WERI-Rb-1 (cell line): ENCODE measurements at places on chromosomes 7 and 10.

- DNase-seq, result no peak
These were observed 139.3 kb downstream of the C1GALT1 start for GRCh38 chr7:7321681-7322080.

DNA sequence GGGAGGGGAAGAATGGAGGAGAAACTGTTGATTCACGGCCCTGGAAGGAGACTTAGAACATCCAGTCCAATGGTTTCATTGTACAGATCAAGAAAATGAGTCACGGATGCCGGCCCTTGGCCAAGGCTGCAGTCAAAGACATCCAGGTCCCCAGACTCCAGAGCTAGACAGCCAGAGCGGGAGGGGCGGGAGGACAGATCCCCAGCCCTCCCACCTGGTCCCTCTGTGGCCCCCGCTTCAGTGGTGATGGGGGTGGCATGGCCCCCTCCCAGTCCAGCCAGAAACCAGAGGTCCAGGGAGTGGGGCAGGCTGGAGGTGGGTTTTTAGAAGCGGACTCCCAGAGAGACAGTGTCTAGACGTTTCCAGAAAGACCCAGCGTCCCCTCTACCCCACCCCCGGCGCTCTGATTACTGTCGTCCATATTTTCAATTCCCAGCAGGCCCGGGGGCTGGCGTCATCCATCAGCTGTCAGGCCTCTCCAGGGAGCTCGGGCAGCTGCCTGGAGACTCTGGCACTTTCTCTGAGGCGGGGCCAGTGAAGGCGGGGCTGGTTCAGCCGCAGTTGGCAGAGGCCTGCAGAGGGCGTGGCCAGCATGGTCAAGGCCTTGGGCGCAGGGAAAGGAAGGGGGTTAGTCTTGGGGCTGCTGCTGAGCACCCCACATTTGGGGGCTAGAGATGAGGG is 8.0 kb upstream of the HSPB1 start:
- DNase-seq, result peak; percentile 60

DNA sequence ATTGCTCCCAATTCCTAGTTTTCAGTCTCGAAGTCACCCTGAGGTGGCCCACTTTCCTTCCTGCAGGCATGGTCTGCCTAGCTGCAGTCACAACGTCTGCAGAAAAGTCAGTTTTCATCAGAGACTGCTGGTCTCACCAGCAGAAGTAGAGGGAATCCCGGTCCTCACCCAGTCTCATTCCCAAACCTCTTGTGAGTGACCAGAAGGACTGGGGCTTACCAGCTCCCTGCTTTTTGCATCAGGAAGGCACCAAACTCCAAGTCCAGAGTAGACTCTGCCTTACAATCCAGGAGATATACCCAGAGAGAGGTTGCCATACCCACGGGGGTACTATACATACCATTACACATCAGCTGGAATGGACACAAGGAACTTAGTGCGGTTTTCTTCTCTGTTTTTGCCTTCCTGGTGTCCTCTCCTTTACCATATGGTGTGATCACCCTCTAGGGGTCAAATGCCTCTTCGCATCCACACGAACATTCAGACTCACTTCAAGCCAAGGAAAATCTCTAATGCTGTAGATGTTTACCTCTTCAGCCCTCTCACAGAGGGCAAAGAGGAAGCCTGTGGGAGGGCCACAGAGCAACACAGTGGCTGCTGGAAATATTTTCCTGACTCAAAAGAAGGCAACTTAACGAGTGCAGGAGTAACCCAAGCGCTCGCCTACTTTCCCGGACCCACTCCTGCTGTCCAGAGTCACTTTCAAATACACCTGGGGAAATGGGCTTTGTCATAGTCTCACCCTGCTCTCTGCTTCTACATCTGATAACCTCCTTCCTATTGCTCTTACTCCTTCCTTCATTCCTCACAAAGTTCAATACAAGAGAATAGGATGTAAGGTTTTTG is 220.9 kb downstream of the C7orf25 start:
- DNase-seq, result peak; percentile 27

DNA sequence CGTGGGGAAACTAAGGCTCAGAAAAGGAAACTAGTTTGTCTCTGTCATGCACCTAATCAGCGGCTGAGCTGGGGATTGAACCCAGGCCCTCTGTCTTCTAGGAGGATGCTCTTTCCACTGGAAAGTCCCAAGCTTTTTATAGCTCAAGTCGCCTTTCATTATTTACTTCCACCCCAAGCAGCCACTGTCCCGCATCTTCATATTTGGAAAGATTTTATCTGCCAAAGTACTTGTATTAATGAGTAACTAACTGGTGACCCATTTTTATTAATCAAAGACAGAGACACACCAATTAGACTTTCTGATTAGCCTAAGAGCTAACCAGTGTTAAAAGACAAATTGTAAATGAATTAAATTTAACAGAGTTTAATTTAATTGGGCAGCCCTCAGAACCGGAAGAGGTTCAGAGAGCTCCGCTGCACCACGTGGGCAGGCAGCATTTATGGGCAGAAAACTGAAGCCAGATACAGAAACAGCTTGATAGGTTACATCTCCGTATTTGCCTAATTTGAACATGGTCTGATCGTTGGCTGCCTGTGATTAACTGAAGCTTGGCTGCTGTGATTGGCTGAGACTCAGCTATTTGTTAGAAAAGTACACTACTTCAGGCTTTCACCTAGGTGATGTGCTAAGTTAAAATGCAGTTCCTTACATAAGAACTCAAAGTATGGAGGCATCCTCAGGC is 78.5 kb upstream of the PDCD4 start:
- DNase-seq, result no peak

DNA sequence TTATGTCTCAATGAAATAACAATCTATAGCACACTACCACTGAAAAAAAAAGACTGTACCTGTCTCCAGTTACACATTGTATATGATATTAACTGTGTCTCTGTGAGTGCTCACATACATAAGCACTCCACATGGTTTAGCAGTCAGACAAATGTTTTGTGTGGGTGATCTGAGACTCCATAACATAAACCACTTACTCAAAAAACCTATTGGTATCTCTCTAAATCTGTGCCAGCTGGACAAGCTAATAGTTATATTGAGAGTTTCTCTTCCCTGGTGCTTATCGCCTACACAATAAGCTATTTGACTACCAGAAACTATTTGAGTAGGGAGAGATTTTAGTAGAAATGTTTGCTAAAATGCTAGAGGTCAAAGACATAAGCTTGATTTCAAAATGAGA is 190.1 kb upstream of the AGR3 start:
- no peak for DNase-seq

DNA sequence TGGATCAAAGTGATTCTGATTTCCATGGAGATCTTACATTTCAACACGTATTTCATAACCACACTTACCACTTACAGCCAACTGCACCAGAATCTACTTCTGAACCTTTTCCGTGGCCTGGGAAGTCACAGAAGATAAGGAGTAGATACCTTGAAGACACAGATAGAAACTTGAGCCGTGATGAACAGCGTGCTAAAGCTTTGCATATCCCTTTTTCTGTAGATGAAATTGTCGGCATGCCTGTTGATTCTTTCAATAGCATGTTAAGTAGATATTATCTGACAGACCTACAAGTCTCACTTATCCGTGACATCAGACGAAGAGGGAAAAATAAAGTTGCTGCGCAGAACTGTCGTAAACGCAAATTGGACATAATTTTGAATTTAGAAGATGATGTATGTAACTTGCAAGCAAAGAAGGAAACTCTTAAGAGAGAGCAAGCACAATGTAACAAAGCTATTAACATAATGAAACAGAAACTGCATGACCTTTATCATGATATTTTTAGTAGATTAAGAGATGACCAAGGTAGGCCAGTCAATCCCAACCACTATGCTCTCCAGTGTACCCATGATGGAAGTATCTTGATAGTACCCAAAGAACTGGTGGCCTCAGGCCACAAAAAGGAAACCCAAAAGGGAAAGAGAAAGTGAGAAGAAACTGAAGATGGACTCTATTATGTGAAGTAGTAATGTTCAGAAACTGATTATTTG is 15.3 kb downstream of the HNRNPA2B1 start:
- no peak for DNase-seq

DNA sequence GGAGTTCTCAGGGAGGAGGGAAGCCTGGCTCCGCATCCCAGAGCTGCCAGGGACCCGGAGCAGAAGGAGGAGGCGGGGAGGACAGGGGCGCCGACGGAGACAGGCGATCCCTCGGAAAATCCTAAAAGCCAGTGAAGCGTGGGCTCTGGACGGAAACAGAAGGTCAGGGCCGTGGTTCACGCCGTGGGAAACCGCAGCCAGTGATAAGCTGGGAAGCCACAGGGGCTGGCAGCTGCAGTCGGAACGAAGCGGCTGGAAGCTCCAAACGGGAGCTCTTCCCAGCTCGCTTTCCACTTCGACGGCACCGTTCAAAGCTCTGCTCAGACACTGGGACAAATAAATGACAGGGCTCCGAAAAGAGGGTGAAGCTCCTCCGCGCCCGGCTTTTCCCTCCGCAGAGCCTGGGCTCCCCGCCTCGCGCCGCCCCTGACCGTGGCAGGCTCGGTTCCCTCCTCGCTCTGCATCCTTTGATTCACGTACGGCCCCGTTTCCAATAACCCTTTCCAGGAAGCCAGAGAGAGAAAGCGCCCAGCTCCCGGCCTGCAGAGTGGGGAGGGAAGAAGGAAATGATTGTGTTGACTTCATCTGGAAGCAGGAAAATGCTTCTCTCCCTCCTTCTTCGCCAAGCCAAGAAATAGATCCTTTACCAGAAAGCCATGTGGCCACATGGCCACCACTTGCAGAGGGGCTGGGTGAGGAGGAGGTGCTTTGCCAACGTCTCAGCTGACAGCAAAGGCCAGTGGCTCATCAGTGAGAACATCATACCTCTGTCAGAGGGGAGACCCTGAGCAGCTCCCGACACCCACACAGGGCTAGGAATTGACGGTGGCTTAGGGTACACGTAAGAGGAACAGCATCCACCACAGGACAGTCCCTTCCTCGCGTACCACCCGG is 57.4 kb downstream of the ADRB1 start:
- DNase-seq, result peak; percentile 50

DNA sequence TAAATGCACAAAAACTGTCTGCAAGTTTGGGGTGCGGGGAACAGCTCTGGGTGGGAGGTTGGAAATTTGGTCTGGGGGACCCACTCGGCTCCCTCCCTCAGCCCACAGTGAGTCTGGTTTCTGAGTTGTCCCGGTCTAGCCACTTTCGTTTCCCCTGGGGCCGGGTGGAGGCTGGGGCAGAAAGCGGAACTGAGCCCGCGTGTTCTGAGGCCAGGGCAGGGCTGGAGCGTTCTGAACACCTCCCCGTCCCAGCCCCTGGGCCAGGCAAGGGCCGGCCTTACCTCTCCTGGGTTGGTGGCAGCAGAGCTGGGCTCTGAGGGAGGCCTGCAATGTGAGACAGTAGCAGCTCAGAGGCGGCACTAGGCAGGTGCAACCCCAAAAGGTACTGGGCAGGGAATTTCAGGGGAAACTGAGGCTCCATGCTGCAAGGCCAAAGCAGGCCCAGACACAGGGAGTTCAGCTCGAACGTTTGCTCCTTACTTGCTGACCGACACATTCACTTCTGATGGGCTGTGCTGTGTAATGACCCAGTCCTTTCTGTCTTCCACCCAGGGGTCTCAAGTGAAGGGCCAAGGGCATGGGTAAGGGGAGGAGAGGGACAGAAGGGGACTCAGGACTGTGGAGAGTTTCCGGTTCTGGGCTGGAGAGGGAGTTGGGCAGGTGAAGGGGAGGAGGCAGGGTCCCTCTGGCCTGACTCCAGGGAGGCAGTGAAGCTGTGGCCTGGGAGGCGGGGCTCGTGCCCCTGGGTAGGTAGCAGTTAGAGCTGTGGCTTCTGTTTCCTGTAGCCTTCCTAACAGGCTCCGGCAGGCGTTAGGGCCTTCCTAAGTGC is 3.0 kb downstream of the IRF5 start:
- no peak for DNase-seq

- DNase-seq, result no peak
These were observed 41.6 kb upstream of the MET start for GRCh38 chr7:116630357-116630756.

DNA sequence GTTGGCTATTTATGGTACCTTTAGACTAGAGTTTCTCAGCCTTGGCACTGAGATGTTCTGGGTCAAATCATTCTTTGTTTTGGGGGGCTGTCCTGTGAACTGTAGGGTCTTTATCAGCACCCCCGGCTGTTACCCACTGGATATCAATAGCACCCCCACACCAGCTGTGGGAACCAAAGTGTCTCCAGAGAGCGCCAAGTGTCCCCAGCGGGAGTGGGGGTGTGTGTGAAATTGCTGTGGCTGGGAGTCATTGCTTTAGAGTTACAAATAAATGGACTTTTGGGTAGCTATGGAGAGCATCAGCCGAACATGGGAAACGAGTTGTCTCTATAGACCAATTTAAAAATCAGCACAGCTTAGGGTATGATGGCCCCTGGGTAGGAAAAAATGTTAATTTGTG is 111.3 kb upstream of the C1QL3 start:
- no peak for DNase-seq

GRCh38 chr7:49767719-49768118 is 5.7 kb upstream of the VWC2 start:
- no peak for DNase-seq

DNA sequence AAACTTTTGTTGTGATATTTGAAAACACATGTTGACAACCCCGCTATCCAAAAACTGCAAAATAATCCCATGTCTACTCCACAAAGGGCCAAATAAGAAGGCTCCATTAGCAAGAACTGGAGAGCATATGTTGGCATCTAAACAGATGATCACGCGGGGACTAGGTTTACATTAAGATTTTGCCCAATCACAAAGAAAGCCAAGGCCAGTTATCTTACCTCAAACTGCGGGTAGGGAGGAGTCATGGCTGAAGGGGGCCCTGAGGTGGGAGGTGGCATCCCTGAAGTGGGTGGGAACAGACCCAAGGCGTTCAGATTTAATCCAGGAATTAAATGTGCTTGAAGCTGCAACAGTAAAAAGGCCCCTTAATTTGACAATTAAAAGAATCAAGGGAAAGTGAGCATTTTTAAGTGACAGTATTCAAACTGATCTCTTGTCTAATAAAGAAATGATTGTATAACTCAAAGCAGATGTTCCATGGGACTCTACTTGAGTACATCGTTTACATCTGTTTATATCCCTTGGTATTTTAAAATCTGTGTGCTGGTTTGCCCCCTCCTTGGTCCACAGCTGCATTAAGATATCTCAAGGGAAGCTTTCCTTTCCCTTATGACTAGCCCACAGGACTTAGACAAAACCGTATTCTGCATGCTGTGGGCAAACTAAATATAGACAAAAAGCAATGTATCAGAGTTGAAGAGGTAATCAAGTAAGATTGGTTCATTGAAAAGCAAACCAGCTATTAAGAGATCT is 42.9 kb downstream of the MALSU1 start:
- DNase-seq, result no peak

DNA sequence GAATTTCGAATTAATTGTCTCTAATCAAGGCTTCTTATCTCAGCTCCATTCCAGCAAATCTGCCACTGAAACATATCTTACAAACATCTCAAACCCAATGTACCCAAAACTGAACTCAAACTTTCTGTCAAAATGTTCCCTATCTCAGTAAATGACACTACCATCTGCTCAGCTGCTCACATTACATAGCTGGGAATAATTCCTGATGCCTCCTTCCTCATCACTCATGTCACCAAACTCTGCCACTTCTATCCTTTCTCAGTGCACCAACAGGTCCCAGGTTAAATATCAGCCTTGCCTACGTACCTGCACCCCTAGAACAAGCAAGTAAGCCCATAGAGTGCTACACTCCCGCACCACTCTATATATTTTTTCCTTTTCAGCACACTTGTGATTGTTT is 12.4 kb downstream of the WAPL start:
- DNase-seq, result no peak

- no peak for DNase-seq
These were observed 18.7 kb upstream of the CSGALNACT2 start for GRCh38 chr10:43119416-43120115.

- no peak for DNase-seq
These were observed 119.6 kb upstream of the AFAP1L2 start for GRCh38 chr10:114523876-114524275.
